ENCODE measurements at places on chromosomes 1 and 21.

DNA sequence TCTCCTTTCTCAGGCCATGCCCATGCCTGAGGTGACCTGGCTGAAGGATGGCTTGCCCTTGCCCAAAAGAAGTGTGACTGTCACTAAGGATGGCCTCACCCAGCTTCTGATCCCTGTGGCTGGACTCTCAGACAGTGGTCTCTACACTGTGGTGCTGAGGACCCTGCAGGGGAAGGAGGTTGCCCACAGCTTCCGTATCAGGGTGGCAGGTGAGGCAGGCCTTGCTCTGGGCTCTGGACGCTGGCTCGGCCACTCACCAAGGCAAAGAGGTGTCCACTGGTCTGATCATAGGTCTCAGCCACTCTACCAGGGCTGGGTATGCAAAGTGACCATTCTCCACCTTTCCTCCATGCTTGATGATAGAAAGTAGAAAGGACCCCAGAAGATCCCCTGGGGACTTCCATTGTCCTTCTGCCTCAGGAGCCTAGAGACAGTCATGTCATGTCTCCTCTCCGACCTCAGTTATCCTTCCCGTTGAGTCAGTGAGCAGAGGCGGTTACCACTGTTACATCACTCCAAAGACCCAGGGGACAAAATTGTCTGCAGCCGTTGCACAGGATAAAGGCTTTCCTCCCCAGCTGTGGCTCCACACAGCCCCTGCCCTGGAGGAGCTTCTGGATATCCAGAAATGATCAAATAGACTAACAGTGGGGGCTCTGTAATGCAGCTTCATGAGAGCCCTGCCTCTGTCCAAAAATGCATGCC lies 34.2 kb downstream of the IGFN1 start:
- DNase-seq: no peak

- no peak for DNase-seq
These were observed 781 bp downstream of the TTLL7 start for GRCh38 chr1:83998205-83998497.

DNA sequence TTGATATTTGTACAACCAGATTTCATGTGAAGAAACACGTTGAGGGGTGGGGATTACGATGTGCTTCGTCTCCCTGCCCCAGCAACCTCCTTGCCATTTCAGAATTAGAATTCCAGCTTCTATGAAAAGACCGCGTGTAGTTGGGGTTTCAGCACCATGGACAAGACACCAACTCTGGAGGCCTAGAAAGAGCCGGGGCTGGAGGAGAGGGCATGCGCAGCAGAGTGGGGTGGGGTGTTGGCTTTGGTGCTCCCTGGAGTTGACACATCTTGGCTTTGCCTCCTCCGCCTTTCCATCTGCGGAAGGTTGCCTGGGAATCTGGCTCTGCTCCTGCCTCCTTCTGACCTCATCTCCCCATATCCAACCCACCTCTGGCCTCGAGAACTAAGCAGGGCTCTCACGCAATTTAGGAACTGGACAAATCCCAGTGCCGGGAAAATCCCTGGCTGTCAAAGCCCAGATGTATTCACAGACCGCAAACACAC lies 11.8 kb downstream of the HTR6 start:
- no peak for DNase-seq

GRCh38 chr21:24372506-24372905 lies 1234.8 kb downstream of the MRPL39 start:
- DNase-seq: no peak

DNA sequence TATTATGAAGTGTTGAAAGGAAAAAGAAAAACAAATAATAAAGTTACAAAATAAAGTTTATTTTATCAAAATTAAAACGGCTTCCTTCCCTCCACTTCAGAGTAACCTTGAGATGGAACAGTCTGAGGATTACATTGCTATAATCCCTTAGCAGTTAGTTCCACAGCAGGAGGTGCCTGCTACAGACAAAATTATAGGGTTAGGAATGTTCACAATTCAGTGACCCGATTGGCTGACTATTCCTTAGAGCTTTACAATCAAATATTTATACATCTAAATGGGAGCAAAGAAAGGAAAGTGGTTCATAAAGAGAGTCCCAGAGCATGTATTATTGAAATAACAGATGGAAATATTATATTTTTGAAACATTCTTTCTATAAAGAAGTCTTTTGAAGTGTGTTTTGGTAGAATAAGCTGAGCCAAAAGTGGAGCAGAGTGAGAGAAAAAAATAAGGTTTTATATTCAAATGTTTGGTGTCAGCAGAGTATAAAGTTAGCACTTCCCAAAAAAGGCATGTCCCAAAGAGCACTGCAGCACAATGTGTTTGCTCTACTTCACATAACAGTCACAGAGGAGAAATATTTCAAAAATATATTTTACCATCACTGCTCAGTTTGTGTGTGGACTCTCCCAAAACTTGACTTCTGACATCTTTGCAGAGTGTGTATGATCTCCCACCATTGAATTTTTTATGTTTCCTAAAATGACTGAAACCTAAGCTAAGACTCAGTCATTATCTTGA lies 71.4 kb upstream of the GORAB start:
- no peak for DNase-seq

DNA sequence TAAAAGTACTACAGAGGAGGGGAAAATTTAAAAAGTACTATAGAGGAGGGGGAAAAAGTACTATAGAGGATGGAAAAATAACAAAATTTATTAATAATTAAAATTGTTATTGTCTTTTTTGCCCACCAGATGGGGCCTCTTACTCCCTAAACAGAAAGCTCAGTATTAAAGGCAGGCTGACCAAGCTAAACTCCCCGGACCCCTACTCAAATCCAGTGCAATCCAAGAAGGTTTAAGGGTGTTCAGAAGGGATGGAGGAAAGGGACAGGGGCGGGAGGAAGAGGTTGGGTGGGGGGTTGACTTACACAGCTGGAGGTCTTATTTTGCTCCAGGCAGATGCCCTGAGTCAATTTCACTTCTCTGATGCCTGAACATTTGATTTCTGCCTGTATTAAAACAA lies 13.7 kb downstream of the CD34 start:
- no peak for DNase-seq

- DNase-seq: no peak
These were observed 489.3 kb downstream of the SIPA1L2 start for GRCh38 chr1:232140419-232141166.

GRCh38 chr21:37412603-37413360 lies 46.2 kb downstream of the DYRK1A start:
- no peak for DNase-seq

DNA sequence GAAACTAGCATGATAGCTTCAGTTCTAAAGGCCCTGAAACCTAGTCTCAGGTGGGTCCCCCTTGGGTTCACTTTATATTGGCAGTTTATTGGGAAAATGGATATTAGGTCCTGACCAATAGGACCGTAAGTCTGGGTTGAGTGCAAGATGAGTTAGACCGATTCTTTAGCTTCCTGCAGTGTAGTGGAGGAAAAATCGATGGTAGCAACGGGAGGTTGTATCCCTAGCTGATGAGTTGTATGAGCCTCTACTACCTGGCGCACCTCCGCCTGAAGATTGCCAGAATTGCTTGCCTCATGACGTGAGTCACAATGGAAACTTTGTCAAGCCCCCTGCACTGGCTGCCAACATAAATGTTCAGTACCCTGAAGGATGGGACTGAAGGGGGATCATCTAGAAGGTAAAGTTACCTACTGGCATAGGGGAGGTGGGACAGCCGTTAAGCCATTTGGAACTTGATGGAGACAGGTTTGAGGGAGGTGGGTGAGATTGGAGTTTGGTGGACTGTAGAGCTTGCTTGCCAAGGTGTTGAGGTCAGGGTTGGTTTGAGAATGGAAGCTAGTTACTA lies 3.9 kb downstream of the RCC1 start:
- no peak for DNase-seq

DNA sequence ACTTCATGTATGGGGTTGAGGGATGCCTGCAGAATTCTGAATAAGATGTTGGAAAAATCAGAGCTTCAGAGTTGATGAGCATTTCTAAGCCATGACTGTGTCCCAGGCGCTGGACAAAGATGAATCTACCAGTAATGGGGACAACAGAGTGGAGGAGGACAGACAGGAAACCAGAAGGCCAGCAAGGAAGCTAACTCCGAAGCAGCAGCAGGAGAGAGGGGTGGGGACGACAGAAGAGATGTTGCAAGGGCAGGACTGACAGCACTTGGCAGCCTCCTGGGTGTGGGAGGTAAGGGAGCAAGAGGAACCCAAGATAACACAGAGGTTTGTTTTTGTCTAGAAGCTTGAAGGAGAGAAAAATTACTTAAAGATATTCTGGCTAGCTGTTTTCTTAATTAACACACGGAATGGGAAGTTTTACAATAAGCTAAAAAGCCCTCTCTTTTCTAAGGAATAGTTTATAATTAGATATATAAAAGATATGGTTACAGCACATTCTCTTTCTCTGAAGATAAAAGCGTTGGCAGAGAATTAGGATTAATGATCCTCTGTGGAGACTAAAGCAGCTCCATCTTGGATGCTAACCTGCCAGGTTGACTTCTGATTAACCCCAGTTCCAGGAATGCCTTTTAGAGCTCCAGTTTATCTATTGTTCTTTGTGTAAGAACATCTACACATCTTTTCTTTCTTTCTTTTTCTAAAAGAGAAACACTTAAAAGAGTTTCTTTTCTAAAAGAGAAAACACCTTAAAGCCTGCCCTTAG lies 92.7 kb downstream of the TENT5C start:
- DNase-seq: no peak

DNA sequence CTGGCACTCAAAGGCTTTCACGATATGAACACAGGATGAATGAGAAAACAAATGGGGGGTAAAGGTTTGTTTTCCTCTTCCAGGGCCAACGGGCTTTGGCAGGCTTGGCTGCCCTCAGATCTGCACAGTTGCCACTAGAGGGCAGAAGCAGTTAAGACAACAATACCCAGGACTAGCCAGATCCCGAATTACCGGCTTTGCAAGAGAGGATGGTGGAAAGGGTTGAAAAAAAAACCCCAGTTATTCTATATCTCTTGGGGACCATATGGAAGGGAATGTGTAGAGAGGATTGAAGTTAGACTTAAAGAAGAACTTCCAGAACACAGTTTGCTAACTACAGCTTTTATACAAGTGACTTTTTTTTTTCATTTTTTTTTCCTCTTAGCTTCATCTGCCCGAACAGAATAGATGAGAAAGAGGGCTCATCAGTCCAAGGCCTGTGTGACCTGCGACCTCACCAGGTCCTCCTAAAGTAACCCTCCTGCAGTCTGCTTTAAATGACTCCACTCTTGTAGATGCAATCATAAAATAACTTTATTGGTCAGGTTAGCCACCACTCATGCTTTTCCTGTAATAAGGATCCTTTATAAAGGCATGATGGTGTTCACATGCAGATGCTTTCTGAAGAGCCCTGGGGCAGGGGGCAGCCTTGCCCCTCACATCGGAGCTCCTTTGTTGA lies 10.7 kb downstream of the FMOD start:
- no peak for DNase-seq

DNA sequence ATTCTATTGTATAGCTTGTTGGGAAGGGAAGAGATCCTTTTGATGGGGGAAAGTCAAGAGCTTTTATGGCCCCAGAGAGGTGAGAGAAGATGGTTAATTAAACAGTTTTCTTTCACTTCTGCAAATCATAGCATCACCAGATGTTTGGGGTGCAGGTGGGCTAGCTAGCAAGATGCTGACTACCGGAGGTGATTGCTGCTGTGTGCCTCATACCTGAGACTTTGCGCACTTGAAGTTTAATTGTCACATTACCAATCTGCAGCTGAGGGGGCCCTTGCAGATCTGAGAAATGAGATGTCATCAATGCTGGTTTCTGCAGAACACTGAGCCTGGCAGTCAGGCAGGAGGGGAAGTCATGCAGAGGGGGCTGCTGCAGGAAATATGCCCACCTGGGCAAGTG lies 73.9 kb downstream of the SNRPE start:
- no peak for DNase-seq

DNA sequence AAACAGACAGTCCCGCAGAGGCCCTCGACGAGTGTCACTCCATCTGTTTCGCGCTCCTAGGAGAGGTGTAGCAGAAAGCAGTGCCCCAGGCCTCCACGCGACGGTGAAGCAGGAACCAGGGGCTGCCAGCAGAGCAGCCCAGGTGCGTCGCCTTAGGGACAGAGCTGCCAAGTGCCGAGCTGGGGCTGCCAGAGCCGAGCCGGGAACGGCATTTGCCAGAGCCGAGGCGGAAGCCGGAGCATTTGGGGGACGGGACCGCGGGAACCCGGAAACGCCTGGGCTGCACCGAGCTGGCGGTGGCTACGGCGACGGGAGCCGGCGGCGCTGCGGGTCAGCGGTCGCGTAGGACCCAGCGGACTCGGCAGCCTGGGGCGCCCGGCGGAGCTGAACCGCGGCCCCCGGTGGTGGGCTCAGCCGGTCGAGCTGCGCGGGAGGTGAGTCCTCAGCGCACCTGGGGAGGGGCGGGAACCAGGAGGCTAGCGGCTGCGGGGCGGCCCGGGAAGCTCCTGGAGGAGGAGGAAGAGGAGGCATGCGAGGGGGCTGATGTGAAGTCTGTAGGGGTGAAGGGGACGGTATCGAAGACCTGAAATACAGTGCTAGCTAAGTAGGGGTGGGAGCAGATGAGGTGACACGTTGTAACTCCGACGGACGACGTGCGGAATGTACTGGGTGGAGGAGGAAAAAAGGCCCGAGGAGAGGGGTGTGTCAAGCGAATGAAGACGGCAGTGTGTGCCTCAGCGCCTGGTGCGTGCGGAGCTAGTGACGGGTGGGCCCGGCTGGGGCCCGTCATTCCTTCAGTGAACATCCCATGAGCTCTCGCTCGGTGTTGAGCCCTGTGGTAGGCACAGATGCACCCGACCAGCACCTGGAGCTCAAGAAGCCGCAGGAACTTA lies at the start of gene SLC35A3:
TSS of gene SLC35A3 (plus strand) at position 268 of the 893 bp plus-strand sequence. CDS start 23,559 bp downstream, outside the sequence.
- no peak for DNase-seq

DNA sequence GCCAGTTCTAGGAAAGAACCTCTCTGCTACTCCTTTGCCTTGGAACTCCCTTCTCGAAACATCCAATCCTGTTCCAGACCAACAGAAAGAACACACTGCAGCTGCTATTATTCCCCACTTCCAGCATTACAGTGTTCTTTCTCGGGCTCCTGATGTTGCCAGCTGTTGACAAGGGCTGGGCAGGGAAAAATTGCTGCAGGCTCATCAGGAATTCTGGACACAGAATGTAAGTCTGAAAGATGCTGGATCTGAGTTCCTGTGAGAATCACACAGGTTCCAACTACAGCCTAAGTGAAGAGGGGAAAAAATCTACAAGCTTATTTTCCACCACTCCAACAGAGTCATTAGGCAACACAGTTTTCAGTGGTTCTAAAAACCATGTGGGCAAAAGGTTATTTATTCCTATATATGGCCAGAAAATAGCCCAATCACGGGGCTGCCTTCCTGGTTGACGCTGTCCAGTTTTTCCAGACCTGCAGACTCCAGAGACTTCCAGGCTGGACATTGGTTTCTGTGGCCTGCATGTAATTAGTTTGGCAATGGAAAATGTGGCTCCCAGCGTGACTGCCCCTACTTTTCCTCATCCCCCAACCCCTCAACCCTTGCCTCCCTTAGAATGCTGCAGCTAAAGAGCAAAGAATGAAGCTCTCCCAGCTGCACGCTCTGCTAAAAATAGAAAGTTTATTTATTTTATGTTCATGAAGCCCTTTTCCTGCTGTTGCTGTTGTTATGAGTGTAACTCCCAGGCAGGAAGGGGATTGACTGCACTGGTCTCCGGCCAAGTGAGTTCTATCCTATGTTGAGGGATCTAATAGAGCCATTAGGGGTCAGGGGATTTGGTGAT lies 8.3 kb upstream of the KIAA0040 start:
- DNase-seq: no peak

GRCh38 chr1:76130992-76131391 lies 56.4 kb downstream of the ST6GALNAC3 start:
- no peak for DNase-seq
